BJ (cell line): ENCODE measurements at places on chromosomes 12 and 14. TPM values are rescaled to one million over a fixed set of nuclear protein-coding genes. Genes with fewer than 3 reads are reported as not detected.

KCNH3 gene
- polyA plus RNA-seq: 0.01 and 0.02 TPM in 2 replicates

SLC38A4 gene
- 7.4 and 9.2 TPM in 2 replicates for polyA plus RNA-seq

DBX2 gene
- not detected in 2 replicates for polyA plus RNA-seq

PTPRO gene
- polyA plus RNA-seq: 0.23 and 0.60 TPM in 2 replicates

DRAM1 gene
- polyA plus RNA-seq: 99.4 and 168 TPM in 2 replicates

TAS2R8 gene
- not detected in 2 replicates for polyA plus RNA-seq

LRP1-AS gene
- polyA plus RNA-seq: not detected in 2 replicates

KERA gene
- polyA plus RNA-seq: not detected in 2 replicates

NOPCHAP1 gene
- 3.8 and 6.1 TPM in 2 replicates for polyA plus RNA-seq

MGP gene
- 116 and 193 TPM in 2 replicates for polyA plus RNA-seq

ACOT2 gene
- polyA plus RNA-seq: 50.5 and 70.2 TPM in 2 replicates

- DNase-seq: no peak
Observed at GRCh38 chr14:21669284-21669683, 4.3 kb downstream of the OR4E1 start.

GRCh38 chr14:55136241-55136640, 7.2 kb downstream of the LGALS3 start:
- DNase-seq: no peak

DNA sequence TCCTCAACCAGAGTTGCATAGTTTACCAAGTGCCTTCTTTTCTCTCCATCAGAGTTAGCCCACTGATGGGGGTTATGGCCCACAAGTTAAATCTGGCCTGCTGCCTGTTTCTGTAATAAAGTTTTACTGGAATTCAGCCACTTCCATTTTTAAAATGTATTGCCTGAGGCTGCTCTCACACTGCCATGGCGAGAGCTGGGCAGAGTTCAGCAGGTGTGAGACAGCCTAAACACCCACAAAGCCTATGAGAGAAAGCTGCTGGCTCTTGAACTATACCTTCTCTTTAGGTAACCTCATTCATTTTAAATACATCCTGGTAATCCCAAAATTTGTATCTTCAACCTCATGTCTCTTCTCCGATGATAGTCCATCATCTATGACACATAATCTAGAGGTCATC, 86.1 kb downstream of the BCL2L14 start:
- DNase-seq: no peak

GRCh38 chr12:96311191-96311590, 89.0 kb downstream of the CDK17 start:
- no peak for DNase-seq

DNA sequence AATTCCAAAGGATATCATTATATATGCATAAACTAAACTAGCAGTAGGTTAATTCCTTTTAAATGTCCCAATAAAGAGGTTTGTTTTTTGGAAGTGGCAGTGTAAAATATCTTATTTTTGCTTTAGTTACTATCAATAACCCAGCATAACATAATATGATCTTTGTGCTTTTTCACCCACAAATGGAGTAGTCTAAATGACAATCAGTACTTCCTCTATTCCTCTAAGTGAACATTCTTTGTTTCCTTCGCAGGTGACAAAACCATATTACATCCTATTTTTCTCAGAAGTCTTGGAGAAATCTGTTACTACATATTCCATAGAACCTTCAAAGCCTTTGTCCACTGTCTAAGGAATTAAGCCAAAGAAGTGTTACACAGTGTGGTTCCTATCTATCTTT, 62.5 kb downstream of the MED13L start:
- DNase-seq: no peak

GRCh38 chr12:100497105-100497795, 23.6 kb downstream of the NR1H4 start:
- DNase-seq: no peak

DNA sequence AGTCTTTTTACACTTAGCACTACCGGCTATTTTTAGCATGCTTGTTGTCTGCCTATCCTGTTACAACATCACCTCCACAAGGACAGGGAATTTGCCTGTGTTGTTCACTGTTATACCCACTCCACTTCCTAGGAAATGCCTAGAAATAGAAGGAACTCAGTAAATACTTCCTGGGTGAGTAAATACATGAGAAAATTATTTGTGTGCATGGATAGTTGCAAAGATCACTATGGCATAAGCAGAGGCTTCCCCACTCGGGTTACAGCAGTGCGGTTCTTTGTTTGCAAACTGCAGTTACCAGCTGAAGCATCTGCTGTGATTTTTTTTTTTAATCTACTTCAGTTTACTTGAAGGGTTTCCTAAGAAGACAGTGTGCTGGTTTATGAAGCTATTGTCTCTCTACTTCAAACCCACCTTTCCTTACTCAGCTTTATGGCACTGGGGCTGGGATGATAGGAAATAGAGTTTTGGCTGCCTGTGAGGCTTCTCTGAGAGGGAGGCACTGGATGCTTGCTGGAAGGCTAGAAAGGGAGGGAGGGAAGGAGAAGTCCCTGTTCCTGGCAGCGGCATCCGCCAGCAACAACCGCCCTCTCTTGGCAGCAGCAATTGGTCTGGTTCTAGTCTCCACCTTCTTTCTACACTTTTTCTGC, 29.0 kb downstream of the PDE6H start:
- no peak for DNase-seq

- DNase-seq: no peak
Observed at GRCh38 chr12:80313209-80313608, 130.8 kb upstream of the PTPRQ start.

DNA sequence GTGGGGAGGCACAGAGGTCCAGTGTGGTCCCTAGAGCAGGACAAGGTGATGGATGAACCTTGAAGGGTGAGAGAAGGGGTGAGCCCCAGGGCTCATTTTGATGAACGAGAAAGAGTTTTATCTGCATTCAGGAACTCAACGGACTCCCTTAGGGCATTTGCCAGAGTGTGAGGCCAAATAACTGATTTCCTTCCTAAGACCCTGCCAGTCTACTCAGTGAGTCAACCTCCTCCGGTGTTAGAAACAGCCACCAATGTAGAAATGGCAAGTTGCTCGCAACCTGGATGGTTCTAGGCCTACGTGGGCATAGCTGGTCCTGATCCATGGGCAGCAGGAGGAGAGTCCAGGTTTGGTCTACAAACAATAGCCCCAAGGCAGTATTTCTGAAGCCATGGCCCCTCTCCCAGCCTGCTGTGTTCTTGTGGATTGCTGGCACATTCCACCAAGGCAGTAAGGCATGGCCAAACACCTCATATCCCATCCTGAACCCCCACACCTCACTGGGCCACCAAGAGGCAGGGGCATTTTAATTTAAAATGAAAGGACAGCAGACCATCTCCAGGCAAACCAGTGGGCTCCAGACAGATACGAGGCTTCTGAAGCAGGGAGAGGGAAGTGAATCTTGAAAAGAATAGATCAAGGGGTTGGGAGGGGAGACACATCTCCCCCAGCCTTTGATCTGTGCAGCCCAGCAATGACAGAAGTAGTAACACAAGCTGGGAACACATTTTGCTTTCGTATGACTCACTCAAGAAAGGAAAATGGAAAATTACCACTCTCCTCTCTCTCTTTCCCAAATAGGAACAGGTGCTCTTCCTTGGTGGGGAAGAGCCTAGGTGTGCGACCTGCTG, 25.4 kb upstream of the TESC start:
- DNase-seq: no peak

DNA sequence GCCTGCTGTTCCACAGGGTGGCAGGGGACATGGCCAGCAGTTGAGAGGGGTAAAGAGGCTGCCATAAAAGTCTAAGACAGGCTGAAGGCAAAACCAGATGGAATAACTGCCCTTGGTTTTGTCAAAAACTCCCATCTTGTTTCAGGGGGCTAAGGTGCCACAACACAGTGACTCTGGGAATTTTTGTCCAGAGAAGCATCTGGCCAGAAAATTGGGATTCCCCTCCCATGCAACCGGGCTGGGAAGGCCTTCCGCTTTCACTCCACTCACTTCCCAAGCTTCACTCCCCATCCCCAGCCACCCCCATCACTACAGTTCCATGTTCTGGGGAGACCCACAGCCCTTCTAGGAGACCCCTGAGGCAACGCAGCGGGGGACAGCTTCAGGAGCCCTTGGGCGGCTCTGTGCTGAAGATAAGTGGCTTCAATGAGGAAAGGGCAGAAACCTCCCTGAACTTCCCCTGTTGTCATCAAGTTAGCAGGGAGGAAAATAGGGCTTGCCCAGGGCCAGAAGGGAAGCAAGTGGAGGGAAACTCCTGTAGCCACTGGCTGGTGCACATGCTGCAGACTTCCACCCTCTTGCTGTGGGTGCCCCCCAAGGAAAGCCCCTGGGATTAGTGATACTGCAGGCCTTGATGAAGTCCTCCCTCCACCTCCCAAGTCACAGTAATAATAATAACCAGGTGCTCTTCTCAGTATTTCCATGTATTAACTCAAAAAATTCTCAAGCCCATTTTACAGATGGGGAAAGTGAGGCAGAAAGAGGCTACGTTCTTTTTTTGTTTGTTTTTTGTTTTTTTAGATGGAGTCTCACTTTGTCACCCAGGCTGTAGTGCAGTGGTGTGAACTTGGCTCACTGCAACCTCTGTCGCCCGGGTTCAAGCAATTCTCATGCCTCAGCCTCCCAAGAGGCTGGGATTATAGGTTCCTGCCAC, 6.0 kb downstream of the TMEM229B start:
- DNase-seq: no peak

DNA sequence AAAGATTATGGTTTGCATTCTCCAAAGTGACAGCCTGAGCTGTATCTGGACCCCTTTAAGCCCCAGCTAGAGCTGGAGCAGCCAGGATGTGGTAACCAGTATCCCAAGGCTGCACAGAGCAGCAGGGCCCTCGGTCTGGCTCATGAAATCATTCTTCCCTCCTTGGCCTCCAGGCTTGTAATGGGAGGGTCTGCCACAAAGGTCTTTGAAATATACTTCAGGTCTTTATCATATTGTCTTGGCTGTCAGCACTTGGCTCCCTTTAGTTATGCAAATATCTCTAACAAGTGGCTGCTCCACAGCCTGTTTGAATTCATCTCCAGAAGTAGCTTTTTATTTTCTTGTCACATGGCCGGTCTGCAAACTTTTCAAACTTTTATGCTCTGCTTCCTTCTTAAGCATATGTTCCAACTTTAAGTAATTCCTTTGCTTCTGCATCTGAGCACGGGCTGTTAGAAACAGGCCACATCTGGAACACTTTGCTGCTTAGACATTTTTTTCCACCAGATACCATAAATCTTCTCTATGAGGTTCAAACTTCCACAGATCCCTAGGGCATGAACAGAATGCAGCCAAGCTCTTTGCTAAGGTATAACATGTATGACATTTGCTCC, 663.4 kb upstream of the MIS18BP1 start:
- no peak for DNase-seq
